ENCODE measurements at places on chromosomes 1 and 21. TPM values are rescaled to one million over a fixed set of nuclear protein-coding genes. Genes with fewer than 3 reads are reported as not detected.

Gene TBX15
- not detected for total RNA-seq

GRCh38 chr1:28950449-28950848 lies 36.1 kb downstream of the EPB41 start:
- DNase-seq, result no peak

DNA sequence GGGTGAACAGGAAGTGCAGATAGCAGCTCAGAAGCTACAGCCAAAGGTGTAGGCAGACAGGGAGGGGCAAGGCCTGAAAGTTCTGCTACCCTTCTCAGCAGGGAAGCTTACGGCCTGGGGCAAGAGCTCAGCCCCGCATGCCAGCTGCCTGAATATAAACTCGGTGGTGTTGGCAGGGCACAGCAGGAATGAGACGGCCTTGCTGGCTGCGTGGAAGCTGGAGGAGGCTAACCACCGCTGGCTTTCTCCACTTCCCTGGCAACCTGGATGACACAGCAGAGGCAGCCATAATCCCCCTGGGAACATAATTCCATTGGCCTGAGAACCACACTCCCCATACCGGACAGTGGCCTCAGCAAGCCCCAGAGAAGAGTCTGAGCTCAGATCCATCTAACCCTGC lies 81.9 kb upstream of the PRRC2C start:
- no peak for DNase-seq

DNA sequence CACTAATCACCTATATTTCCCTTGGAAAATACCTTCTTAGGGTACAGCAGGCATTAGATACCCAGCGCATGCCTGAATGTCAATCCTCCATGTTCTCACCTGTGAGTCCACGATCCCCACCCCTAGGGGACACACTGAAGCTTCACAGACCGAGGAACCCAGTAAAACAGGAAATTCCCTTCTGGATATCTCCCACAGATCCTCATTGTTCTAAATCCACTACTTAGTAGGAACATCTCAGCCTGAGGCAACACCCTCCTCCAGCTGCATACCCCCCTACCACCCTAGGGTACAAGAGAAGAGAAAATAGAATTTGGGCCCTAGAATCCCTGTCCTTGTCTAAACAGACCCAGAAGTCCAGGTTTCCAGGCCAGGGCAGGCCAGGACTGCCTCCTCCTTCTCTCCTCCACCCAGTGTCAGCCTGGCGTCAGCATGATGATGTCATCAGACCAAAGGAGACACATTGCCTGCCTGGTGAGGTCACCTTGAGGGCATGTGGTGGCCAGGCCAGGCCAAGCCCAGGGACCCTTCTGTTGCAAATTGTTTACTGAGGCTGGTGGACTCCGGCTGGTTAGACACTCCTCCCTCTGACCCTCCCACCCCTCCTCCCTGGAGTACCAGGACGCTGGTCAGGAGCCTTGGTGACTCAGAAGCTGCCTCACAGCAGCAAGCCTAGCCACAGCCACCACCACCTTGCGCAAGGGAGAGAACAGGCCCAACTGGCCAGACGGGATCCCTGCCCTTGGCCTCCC lies 6.2 kb downstream of the NECTIN4 start:
- DNase-seq, result no peak

DNA sequence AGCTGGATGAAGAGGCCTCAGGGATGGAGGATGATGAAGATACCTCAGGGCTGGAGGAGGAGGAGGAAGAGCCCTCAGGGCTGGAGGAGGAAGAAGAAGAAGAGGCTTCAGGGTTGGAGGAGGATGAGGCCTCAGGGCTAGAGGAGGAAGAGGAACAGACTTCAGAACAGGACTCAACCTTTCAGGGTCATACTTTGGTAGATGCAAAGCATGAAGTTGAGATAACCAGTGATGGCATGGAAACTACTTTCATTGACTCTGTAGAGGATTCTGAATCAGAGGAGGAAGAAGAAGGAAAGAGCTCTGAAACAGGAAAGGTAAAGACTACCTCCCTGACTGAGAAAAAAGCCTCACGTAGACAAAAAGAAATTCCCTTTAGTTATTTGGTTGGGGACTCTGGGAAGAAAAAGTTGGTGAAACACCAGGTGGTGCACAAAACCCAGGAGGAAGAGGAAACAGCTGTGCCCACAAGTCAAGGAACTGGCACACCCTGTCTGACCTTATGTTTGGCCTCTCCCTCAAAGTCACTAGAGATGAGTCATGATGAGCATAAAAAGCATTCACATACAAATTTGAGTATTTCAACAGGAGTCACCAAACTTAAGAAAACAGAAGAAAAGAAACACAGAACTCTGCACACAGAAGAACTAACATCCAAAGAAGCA lies 15.4 kb downstream of the L1TD1 start:
- DNase-seq, result no peak

DNA sequence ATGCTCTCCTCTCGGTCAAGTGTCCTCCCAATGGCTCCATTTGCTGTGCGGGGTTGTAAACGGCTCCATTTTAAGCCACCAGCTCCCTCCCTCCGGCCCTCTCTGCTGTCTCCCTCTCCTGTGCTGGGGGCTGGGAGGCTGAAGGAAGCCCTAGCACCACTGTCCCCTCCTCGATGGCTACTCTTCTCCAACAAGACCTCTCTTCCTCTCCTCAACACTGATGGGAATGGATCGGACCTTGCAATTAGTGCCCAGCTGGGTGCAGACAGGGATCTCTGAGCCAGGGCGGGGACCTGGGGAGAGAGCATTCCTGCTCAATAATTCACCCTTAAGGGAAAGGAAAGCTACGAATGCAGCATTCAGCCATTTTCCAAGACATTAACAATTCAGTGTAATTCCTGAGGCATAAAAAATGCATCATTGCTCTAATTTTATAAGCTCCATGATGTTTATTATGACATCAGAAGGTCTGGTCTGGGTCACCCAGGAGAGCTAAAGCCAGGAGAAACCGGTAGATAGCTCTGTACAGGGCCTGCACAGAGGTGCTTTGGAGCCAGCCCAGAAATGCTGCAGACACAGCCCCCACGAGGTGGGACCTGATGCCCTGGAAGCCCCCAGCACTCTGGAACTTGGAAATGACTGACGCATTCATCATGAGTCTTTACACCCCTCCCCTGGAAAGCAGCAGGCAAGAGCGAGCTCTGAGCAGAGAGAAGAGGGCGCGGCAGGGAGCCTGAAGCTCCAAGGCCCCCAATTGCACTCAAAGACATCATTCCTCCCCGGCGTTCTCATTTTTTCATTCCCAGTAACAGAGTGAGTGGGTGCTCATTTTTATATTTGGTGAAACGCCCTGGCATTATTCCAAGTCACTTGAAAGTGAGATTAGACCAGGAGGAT lies 76.2 kb upstream of the VAMP3 start:
- no peak for DNase-seq

- no peak for DNase-seq
These were observed 14.8 kb upstream of the S1PR1 start for GRCh38 chr1:101221945-101222429.

GRCh38 chr1:32701951-32702598 lies 495 bp downstream of the SYNC start:
- DNase-seq, result no peak

DNA sequence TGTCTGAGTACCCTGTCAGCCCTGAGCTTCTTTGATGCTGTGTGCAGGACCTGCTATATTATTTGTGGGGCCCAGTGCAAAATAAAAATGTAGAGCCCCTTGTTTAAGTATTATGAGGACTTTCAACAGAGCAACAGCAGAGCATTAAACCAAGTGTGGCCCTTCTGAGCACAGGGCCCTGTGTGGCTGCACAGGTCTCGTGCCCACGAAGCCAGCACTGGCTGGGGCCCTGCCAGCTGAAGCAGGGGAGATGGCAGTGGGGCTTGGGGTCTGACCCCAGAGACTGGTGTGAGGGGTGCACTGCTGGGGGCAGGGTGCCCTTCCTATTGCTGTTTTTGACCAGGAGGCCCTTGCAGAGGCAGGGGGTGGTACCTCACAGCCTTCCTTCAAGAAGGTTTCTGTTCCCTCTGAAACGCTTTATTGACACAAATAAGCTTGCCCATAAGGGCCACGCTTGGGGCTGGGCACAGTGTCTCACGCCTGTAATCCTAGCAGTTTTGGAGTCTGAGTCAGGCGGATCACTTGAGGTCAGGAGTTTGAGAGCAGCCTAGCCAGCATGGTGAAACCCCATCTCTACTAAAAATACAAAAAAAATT lies 2.2 kb upstream of the SEMA4A start:
- no peak for DNase-seq

DNA sequence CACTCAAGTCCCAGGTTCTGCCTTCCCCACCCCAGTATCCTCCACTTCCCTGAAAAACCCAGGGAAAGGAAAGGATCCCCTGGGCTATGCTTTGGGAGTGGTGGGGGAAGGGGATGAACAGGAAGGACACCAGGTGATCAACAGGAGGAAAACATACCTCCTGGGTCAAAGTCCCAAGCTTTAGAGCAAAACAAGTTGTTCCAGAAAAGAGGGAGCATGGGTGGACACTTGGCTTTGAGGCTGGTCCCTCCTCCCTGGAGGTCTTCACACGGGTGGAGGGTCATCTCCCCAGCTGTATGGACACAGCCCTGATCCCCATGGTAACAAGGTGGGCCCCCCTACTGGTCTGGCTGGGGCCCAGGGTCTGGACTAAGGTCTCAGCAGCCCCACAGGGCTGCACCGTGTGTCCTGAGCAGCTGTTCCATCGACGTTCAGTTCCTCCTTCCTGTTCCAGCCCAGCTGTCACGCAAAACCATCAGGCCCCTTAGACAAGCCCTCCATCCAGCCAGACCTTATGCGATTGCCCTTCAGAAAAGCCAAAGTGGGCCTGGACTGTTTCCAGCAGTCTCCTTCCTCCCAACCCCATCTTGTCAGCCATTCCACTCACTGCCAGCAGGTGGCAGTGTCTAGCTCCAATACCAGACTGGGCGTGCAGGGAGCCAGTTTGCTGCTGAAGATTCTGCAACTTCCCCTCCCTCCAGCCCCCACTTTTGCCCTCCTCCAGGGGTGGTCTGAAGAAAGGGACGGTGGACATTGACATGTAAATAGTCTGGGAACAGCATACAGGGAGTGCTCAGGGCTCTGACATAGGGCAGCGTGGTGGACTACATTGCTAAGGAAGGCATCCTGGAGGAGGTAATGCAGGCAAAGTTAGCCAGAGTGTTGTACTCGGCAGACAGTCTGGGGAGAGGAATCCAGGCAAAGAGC lies 2.9 kb upstream of the PDZK1IP1 start:
- DNase-seq, result peak; percentile 75

Gene SPOCD1
- total RNA-seq, result 0.08 TPM

- DNase-seq, result no peak
These were observed 69.3 kb downstream of the EPB41 start for GRCh38 chr1:28983509-28984310.

DNA sequence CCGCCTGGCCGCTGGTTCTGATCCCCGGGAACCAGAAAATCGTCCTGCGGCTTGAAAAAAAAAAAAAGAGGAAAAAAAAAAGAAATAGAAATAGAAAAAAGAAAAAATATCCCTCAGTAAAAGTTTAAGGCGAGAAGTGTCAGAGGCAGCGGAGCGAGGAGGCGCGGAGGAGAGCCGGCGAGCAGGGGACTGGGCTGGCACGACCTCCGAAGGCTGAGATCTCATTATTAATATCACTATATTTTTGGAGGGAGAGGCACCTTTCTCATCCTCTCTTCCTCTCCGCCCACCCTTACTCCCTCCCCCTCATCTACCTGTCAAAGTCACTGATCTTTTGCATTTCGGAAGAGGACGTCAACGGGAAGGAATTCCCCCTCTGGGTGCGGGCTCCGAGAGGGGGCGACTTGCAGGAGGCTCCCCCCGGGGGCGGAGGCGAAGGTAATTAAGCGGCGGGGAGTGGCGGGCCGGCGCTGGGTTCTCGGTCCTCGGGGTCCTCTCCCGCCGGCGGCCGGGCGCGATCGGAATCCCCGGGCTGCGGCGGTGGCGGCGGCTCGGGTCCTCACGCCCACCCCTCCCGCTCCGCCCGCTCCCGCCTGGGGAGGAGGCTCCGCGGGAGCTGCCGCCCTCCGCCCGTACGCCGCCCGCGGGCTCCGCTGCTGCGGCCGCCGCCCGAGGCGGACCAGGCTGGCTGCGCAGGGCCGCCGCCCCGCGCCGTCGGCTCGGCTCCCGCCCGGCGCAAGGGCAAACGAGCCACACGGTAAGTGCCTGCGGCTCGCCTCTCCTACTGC lies at the start of gene NTNG1:
NTNG1 (plus strand) TSS at position 337 of the 788 bp plus-strand sequence.
- DNase-seq, result no peak

- DNase-seq, result no peak
These were observed 183.8 kb downstream of the LMO4 start for GRCh38 chr1:87512431-87512830.

- DNase-seq, result no peak
These were observed 204.7 kb upstream of the RGS18 start for GRCh38 chr1:191953526-191953925.

GRCh38 chr1:7471836-7472235 lies 299.3 kb upstream of the VAMP3 start:
- DNase-seq, result no peak

- DNase-seq, result no peak
These were observed 1.1 kb upstream of the RHOC start for GRCh38 chr1:112708002-112708448.

DNA sequence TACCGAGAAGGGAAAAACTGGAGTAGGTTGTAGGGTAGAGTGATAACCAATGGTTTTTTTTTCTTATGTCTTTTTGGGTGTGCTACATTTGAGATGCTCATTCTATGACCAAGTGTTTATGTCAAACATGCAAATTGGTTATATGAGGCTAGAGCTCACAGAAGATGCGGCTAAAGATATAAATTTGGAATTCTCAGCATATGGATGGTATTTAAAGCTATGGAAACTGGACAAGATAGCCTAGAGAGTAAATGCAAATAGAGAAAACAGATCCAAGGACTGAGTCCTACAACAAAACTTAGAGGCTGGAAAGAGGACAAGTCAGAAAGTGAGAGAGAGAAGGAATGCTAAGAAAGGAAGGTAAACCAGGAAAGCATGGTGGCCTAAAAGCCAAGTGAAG lies 7.4 kb downstream of the GDAP2 start:
- DNase-seq, result no peak

Gene BGLAP
- total RNA-seq, result 2.7 TPM

DNA sequence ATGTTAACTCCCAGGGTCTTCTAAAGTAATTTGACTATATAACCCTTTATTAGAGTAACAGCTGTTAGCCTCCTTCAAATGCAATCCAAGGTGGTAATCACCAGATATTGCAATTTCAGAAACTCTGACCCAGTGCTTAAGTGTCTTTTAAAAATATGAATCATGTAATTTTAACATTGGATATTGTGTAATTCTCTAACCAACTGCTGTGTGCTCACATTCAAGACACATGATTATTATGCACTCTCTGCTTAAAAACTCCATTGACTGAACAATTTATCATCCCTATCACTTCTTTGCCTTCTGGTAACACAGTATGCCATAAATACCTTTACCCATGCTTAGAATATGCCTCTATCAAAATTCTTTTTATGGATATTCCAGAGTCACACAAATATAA lies 537.4 kb upstream of the RGS18 start:
- no peak for DNase-seq
